Mucosa of gallbladder (tissue), 1 donor: ENCODE measurements at places on chromosomes 2 and 18.

DNA sequence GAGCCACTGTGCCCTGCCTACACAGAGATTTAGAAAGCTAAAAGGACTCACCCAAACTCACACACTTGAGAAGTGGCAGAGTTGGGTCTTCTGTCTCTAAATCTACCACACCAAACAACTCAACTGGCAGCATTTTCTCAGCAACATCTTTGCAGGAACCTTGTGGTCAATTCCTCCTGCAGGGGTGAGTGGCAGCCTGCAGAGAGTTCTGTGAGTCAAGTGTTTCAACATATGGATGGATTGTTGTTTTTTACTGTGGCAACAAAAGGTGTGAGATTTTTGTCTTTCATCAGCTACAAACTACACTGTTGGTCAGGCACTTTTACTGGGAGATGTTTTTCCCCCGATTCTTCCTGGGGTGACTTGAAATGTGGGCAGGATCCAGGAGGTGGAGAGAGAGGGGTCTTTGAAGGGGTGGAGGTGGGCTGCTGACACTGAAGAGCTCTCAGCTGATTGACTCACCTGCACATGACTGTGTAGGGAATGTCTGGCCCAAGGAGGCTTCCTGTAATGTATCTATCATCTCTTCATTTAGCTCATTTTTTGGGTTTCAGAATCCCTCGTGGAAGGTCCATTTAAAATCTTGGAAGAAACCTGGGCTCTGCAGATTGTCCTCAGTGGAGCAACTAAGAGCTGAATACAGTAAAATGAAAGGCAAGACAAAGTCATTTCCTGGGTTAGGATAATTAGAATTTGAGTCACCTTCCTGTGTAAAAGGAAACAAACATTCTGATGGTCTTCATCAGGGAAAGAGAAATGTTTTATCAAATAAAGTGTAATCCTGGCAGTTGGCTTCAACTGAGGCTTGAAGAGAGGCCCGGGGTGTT, 98.6 kb downstream of the MSH2 start:
- no peak for DNase-seq

DNA sequence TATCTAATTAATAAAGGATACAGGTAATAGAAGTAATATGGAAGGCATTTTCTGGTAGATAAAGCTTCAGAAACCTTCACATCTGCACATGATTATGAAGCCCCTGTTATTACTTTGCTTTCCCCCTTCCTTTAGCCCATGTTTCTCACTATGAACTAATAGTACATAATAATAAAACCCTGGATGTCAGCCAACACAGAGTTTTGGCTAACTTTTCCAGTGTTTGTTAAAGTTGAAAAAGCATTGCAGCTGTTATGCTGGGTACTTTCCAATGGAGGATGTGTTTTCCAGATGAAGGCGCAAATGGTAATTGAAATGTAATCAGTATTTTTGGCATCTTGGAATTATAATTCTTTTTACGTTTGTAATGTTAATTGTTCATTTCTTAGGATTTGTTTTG, 43.5 kb downstream of the SPTBN1 start:
- DNase-seq, result peak; percentile 40

DNA sequence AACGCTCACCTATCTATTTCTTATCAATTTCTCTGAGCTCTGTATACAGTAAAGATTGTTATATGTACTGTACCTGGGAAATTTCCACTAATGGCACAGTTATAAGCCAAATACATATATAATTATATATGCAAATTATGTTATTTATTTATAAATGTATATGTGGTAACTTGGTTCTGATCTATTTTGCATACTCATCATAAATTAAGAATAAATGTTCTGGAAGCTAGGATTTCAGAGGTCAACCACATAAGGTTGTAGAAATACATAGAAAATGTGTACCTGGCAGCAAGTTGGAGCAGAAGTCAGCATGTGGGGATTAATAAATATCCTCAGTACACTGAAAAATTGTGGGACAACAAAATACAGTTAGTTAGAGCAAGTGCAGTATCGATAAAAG, 353.7 kb upstream of the ZNF521 start:
- DNase-seq, result no peak

DNA sequence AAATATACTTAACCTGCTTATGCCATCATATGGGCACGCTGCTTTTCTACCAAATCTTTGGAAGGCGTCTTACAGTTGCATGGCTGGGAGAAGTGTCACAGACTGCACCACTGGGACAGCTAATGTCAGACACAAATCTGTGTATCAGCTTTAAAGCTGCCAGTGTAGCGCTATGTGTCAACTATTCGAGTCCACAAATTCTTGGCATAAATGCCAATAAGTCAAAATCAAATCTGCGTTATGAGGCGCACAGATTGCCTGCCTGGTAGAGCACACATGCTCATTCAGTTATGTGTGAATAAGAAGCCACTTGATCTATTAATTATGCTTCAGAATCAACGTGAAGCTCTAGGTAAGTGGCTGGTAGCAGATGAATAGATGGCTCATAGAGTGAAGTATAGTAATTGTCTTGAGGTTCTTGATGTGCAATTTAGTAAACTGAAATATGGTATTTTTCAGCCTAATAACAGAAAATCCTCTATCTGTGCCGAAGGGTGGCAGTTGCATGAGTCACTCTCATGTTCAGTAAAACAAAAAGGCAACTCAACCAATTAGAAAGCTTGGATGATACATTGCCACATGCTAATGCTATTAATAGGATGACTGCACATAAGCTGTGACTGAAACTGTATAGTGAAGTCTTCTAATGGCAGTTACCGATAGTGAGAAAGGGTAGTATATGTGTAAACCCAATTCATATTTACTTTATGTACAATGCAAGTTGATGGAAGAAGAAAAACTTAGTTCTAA, 52.0 kb downstream of the DCC start:
- DNase-seq, result no peak

- no peak for DNase-seq
Observed at GRCh38 chr2:30710016-30710415, 97.2 kb downstream of the CAPN13 start.

GRCh38 chr2:128765811-128766210, 447.1 kb upstream of the HS6ST1 start:
- no peak for DNase-seq

DNA sequence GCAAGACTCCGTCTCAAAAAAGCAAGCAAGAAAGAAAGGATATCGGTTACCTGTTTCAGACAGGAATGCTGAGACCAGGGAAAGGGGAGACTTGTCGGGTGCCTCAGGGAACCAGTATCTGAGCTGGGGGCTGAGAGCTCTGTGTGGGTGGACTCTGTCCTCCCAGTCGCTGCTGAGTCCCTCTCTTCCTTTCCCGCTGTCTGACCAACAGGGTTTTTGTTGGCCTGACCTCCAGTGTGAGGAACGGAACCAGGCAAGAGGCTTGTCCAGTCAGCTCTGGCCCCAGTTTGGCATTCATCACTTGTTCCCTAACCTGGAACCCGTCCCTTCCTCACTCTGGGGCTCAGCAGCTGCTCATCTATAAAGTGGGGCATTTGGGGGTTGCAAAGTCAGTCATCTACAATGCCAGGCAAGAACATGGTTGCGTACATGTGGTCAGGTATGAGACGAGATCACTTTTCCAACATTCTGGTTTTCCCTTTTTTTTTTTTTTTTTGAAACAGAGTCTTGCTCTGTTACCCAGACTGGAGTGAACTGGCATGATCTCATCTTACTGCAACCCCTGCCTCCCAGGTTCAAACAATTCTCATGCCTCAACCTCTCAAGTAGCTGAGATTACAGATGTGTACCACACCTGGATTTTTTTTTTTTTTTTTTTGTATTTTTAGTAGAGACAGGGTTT, 116.4 kb downstream of the PLB1 start:
- DNase-seq, result no peak

GRCh38 chr2:16226943-16227664, 286.8 kb downstream of the MYCN start:
- DNase-seq, result no peak

GRCh38 chr2:64652231-64653108, 1.2 kb downstream of the SERTAD2 start:
- no peak for DNase-seq

DNA sequence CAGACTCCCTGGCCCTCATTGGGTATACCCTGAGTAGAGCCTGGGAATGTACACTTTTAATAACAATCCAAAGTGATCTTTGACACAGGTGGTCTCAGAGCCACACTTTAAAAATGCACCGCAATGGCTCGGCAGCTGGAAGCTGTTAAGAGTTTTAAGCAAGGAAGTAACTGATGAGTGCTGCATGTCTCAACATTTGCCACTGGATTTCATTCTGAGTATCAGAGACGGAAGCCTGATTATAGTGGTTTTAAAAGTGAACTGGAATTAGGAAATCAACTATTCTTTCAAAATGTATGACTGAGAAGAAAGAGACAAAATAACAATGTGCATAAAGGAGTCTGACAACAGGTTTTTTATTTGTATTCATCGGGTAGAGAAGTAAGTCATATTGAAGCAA, 7.5 kb downstream of the MBOAT2 start:
- no peak for DNase-seq

- no peak for DNase-seq
Observed at GRCh38 chr2:224747765-224748164, 31.6 kb upstream of the CCDC195 start.

DNA sequence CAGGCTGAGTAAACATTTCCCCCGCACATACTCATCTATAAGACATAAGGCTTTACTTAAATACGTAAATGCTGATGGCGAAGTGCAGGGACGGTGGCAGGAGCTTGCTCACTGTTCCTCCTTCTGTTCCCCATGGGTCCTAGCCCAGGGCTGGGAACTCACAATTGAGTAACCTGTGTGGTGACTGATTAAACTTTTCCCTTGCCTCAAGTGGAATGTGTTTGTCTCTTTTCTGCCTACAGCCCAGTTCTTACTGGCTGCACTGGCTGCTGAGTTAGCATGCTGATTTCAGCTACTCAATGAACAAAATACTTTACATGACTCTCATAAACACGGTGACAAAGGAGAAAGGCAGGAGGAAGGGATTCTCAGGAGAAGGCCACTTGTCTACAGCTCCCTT, 87.3 kb downstream of the MARCO start:
- DNase-seq, result no peak

GRCh38 chr2:149226790-149227189, 103.6 kb upstream of the LYPD6 start:
- DNase-seq, result no peak

- DNase-seq, result no peak
Observed at GRCh38 chr2:50748671-50749070, 283.3 kb downstream of the NRXN1 start.

- DNase-seq, result no peak
Observed at GRCh38 chr2:56587456-56587855, 403.7 kb downstream of the CCDC85A start.

- DNase-seq, result no peak
Observed at GRCh38 chr2:50396298-50396631, 635.7 kb downstream of the NRXN1 start.

DNA sequence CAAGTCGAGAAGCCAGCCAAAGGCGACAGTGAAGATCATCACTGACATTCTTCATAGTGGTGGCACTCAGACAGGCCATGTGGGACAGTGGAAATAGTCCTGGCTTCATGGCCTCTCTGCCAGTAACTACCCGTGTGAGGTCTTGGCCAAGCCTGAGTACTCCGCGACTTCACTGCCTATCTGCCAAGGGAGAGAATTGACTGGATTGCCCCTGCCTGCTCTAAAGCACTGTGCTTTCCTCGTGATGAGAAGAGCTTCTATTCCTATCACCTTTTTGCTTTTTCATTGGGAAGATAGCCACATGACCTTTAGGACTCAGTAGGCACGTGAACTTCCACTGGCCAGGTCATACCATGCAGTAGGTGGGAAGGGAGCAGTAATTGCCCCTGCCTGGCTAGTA, 239.3 kb downstream of the HAUS1 start:
- no peak for DNase-seq

DNA sequence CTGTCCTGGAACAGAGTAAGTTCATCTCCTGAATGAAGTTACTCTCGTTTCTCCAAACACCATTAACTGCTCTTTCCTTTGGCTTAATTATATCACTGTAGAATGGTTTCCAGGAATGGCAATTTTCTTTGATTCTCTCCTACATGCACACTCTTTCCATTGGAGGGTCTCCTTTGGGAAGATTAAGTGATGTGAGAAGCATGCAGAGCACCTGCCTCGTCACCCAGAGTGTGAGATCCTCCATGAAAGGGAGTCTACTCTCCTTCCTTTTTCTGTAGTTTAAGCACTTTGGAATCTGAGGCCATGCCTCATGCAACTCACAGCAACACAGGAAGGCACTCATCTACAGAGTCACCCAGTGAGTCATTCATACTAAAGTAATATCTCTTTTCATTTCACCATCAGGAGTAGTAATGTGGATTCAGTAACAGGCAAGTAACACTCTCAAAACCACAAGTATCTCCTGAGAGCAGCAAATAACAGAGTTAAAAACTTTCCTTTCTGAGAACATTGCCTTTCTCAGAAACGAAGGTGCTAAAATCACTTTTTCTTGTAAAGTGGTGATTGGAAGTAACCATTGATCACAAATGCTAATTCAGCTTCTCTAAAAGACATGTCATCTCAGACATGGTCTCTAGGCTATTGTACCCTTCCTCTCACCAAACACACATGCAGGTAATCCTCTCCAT, 52.8 kb upstream of the IL1RL1 start:
- DNase-seq, result no peak

- DNase-seq, result no peak
Observed at GRCh38 chr2:15853903-15854302, 86.4 kb upstream of the MYCN start.

GRCh38 chr2:37387148-37387835, 42.9 kb downstream of the QPCT start:
- DNase-seq, result no peak

DNA sequence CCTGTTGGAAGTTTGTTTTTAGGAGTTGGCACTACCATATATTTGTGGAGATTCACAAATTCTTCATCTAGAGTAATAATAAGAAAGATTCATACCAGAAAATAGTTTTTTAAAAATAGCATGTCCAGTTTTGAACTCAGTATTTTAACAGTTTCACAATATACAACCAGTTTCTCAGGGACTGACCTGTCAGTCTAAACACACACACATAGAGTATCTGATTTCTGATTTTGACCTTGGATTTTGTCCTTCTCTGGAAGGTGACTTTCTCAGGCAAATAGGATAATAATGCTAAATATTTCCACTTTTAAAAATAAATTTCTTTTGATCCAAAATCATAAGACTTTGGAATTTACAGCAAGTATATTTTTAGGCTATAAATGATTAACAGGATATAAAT, 32.0 kb downstream of the MFSD6 start:
- no peak for DNase-seq
